ENCODE measurements at places on chromosomes 12 and 14.

DNA sequence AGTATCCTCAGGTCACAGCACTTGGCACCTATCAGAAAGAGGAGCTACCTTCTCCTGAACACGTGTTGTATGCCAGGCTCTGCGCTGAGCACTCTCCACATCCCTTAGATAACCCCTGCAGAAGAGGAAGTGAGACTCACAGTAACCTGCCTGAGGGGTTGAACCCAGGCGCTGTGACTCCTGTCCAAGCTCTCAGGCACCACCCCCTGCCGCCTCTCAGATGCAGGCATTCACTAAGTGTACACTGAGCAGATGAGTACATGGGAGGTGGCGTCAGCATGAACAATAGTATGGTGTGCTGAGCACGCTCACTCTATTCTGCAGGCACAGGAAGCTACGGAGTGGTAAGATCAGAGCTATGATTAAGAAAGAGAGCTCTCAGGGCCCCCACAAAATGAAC is 21.0 kb upstream of the RIC8B start:
- no peak for DNase-seq

GRCh38 chr12:106300761-106301160 is 1.8 kb upstream of the TCP11L2 start:
- peak; percentile 27 for DNase-seq

GRCh38 chr14:101194373-101195308 is 291.1 kb upstream of the RTL1 start:
- DNase-seq = no peak

GRCh38 chr12:49344486-49345050 is 2.1 kb upstream of the DNAJC22 start:
- DNase-seq = no peak

- DNase-seq = no peak
Observed at GRCh38 chr12:94139816-94140215, 8.6 kb upstream of the PLXNC1 start.

GRCh38 chr12:124689631-124690030 is 122.2 kb upstream of the NCOR2 start:
- no peak for DNase-seq

GRCh38 chr14:94447206-94447605 is 5.4 kb downstream of the SERPINA11 start:
- DNase-seq = no peak

DNA sequence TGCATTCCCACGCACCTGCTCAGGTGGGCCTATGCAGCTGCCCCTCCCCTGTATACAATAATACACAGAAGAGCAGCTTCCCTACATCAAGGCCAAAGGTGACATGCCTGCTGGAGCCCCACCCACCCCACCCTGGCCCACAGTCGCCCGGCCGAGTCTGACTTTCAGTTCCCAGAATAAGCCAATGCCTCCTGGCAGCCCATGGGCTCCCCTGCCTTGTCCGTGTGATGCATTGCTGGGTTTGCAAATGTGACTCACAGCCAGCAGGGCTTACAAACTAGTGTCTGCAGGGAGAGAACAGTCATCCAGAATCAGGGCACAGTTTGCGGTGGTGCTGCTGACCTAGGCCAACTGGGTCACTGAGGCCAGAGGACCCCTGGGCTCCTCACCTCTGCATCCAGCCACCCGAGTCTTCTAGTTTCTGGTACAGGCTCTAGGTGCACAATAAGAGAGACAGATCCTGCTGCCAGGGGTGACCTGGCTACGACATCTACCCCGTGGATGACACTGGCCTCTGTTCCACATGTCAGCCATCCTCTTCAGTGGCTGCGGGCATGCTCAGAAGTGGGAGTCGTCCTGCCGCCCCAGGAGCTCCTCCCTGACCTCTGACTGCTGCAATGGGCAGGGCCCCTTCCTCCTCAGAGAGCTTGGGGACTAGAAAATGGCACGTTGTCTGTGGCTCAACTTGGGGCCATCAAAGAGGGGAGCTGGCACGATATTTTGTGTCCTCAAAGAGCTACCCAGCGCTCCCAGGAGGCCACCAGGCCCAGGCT is 84.5 kb downstream of the CHGA start:
- DNase-seq = no peak

- peak; percentile 79 for DNase-seq
Observed at GRCh38 chr14:32252030-32252670, 49.1 kb upstream of the RNU6-8 start.

- no peak for DNase-seq
Observed at GRCh38 chr14:76541594-76542219, 165.8 kb downstream of the ESRRB start.

DNA sequence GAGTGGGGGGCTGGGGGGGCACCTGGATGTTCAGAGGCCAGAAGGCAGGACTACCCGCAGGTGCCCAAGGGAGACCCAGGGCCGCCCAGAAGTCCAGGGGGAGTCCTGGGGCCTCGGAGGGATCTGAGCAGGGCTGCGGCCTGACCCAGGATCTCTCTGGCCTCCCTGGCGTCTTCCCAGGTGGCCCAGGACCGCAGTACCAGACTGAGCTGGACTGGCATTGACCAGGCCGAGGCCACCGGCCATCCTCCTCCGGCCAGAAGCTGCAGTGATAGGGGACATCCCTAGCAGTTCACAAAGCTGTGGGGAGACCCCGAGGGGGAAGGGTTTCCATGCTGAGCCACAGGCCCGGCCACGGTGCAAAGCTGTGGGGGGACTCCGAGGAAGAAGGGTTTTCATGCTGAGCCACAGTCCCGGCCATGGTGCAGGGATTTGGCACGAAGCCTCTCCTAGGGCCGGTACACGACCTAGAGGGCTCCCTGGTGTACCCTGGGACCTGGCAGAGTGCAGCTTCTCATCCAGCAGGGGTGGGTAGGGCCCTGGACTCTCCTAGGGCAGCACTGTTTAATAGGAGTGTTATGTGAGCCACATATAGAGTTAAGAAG is 24.4 kb downstream of the FBRSL1 start:
- no peak for DNase-seq

All from common myeloid progenitor, CD34-positive (primary cell).